Activated naive CD4-positive, alpha-beta T cell (primary cell): ENCODE measurements at places on chromosomes 7 and 10.

DNA sequence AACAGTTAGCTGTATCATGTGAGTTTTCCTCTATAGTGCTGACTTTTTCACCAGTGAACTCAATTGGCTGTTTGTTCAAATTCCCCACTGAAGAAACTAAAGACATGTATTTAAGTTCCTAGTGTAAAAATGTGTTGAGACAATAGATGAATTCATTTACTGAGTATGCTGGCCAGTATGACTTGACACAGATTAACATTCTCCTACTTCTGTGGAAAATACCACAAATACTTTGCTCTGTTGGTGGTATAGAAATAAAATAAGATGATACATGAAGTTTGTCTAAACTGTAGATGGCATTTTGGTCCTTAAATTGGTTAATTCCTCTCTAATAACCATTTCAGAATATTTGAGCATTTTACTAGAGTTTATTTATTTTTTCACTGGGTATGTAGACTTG, 227.7 kb upstream of the TEX47 start:
- DNase-seq: no peak

DNA sequence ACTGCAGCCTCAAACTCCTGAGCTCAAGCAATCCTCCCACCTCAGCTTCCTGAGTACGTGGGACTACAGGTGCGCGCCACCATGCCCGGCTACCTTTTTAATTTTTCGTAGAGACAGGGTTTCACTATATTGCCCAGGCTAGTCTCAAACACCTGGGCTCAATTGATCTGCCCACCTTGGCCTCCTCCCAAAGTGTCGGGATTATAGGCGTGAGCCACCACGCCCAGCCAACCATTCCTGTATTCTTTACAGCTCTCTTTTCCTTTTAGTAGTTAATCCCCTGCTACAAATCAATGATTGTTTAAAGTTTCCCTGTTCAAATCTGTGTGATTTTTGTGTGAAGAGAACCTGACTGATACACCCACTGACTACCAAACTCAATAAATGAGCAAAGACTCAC, 75.4 kb upstream of the SVIL start:
- DNase-seq: no peak

DNA sequence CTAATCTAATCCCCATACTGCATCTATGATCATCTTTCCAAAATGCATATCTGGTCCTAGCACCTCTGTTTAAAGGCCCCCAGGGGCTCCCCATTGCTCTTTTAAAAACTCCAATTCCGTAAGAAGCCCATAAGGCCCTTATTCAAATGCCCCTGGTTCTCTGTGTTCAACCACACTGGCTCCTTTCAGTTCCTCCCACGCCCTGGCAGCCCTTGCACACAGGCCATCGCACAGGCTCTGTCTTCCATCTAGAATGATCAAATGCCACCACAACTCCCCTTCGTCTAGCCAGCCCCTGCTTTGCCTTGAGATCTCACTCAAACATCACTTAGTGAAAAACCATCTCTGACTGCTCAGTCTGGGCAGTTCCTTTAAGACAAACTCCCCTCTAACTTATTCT, 112.9 kb upstream of the LYZL2 start:
- DNase-seq: no peak

GRCh38 chr7:131691454-131692130, 135.2 kb upstream of the PODXL start:
- no peak for DNase-seq

DNA sequence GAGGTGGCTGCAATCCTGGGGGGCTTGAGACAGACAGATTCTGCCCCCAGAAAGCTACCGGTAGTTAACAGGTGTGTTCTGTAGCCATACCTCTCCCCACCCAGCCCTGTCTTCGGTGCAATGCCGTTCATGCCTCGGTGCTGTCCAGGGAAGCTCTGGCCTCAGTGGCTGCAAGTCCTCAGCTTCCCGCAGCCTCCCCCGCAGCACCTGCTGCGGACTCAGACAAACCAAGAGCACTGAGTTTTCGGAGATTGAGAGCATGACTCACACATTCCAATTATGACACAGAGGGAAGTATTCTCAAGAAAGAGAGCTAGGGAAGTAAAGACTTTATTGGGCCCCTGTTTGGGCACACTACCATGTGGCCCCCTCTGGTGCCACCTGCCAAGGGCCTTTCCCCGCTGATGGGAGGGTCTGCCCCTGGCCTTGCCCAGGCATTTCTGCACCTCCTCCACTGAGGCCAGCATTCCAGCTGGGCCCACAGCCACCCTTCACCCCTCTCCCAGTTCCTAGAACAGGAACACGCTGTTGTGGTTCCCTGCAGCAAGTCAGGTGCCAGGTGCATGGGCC, 30.2 kb upstream of the EZH2 start:
- DNase-seq: no peak

DNA sequence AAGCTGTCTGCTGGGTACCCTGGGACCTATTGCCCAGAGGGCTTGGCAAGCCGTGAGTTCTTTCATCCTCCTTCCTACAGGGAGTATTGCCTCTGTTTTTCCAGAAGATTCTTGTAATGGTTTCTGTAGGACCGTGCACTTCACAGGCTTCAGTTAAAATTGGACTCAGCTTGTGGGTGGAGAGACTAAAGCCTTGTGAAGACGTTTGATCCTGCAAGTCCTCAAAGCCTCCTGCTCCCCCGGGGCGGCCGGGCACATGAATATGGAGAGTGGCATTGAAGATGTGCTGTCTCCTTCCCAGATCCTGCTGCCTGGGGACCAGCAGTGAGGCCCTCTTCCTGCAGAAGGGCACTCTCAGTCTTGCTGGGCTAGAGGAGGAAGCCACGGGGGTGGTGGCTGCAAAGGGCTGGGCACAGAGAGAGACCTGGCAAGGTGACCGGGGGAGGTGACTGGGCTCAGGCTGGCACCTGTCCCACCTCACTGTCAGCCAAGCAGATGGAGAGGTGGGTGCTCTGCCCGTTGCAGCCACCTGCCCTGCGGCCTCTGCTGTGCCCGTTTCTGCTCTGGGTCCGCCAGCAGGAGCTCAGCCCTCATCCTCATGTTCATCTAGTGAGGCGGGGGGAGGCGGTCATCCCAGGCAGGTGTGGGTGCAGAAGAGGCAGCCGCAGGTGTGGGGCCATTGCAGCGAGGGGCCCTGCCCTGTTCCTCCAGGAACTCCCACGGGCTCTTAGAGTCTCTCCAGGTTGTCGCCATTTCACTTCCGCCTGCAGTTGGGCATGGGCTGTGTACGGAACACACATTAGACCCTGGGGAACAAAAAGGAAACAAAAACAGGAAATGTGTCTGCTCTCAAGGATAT, 55.7 kb downstream of the TMEM209 start:
- DNase-seq: no peak

- DNase-seq: no peak
Observed at GRCh38 chr10:14564268-14564744, 210.4 kb downstream of the FAM107B start.

- no peak for DNase-seq
Observed at GRCh38 chr7:450741-451140, 68.9 kb downstream of the PDGFA start.

- no peak for DNase-seq
Observed at GRCh38 chr10:118276204-118276603, 65.9 kb downstream of the FAM204A start.

- no peak for DNase-seq
Observed at GRCh38 chr7:48250441-48250951, 79.2 kb downstream of the ABCA13 start.

- DNase-seq: no peak
Observed at GRCh38 chr10:17209881-17210280, 8.4 kb upstream of the TRDMT1 start.

DNA sequence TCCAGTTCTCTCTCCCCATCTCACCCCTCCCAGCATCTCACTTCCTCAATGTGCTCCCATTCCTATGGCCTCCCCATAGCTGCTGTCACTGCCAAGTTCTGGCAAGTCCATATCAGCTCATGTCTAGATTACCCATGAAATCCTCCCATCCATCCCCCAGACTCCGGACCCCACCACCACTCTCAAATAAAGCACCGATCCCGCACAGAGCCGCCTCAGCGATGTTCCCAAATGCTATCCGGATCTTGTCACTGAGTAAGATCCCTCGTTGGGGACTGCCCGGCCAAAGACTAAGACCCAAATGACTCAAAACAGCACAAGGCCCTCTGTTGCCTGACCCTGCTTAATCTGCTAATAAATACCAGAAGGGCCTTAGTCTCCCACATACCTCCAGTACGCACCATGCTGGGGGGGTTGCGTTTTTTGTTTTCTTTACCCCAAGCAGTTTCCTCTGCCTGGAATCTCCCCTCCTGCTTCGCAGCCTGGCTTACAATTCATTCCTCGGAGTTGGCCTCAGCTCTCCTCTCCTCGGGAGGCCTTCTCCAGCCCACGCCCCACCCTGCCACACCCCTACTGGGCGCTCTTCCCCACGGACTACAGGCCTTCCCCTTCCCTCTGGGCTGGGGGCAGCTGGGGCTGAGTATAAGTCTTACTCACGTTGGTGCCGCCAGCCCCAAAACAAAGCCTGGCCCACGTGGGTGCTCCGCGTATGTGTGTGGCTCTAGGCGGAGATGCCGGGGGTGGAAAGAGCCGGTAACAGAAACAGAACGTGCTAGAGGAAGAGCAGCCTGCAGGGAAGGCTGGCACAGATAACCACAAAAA, 1.8 kb upstream of the DUSP5 start:
- DNase-seq: peak; percentile 5
